ENCODE measurements at places on chromosomes 11 and 22. TPM values are rescaled to one million over a fixed set of nuclear protein-coding genes. Genes with fewer than 3 reads are reported as not detected.

DNA sequence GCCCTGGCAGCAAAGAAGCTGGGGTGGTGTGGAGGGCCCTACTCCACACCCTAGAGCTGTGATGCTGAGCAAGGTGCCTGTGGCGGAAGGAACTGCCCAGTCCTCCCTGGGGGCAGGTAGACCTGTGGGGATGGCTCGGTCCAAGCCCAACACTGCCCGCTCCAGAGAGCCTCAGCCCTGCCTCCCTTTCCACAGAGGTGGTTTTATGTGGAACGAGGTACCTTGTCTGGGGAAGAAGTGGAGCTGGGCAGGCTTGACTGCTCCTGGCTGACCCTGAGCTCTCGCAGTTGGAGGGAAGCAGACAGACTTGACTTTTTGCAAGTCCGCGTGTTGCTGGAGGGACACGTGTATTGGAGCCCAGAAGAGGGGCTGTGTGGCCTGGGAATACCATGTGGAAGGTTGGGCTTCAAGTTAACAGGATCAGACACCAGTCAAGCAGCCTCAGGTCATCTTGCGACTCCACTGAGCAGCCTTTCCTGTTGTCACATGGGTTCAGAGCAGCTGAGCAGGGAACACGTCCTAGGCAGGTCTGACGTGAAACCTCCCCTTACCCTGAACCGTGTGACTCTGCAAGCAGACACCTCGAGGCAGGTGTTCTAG, 117.7 kb downstream of the CACNA1I start:
- DNase-seq = no peak

DNA sequence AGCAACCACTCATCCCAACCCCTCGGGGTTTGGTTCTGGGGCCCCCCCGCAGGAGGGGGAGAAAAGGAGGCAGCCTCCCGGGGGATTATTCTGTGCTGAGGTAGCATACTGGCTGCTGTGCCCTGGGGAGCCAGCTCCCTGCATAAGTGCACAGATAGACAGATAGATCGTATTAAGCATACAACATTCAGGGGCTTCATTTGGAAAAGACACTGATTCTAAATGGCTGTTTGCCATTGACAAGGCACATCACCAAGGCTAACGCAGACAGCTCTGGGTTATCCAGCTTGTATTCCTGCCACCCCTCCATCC, 547.9 kb downstream of the BUD13 start:
- DNase-seq = no peak

- DNase-seq = peak; percentile 32
These were observed 1031.8 kb downstream of the NTM start for GRCh38 chr11:132402071-132402684.

DNA sequence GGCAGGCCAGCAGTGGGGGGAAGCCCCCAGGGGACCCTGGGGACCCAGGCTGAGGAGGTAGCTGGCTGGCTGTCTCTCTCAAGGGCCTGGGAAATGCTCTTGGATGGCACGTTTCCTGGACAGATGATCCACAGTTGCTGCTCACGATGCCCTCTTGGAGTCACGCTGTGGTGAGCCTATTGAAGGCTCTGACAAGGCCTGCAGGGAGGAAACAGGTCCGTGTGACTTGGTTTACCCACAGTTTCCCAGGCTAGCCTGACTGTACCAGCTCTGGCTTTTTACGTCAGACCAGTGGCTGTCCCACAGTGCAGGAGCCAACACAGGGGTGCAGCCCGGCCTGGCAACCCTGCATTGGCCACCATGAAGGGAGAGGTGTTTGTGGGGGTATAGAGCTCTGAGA, 29.2 kb upstream of the PPARA start:
- DNase-seq = no peak

DNA sequence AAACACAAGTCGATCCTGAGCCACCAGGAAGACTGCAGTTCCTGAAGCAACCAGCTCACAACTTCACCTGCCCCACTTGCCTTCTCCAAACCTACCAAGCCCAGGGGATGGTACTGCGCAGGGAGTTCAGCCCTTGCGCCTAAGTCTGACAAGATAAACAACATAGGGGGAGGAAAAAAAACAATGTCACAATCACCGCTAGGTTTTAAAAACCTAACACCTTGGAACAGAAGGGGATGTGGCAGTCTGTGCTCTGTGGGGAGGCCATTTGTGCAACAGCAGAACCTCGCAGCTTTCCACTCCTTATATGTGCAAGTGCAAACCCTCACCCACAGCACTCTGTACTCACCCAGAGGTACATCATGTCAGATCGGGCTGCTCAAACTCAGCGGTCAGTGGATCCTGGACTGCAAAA, 134.2 kb downstream of the RBFOX2 start:
- peak; percentile 38 for DNase-seq

GRCh38 chr11:129896062-129896461, 684 bp upstream of the NFRKB start:
- DNase-seq = no peak

- no peak for DNase-seq
These were observed 64.7 kb upstream of the APOA1 start for GRCh38 chr11:116901964-116902688.

DNA sequence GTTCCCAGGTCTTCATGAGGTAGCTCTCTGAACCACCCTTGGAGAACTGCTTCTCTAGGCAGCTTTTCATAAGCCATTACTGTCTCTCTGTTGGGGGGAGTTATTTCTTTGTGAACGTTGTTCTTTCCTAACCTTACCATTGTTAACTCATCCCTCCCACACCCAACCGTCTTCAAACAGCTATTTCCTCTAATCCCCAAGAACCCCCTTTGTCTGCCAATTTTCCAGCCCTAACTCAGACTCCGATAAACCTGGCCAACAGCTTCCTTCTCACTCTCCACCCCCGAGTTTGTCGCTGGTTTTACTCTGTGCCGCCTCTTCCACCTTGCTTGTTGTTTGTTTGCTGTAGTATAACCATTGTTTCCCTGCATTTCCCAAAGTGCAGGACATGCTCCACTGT, 131.5 kb downstream of the CCDC34 start:
- no peak for DNase-seq

- no peak for DNase-seq
These were observed 104.3 kb upstream of the CEP126 start for GRCh38 chr11:101810546-101810945.

- no peak for DNase-seq
These were observed 88.3 kb downstream of the TSPAN18 start for GRCh38 chr11:44814881-44815592.

GRCh38 chr22:19430890-19431541, 517 bp downstream of the HIRA start:
- DNase-seq = no peak

GRCh38 chr22:36301851-36302250, 48.9 kb downstream of the APOL1 start:
- no peak for DNase-seq

DNA sequence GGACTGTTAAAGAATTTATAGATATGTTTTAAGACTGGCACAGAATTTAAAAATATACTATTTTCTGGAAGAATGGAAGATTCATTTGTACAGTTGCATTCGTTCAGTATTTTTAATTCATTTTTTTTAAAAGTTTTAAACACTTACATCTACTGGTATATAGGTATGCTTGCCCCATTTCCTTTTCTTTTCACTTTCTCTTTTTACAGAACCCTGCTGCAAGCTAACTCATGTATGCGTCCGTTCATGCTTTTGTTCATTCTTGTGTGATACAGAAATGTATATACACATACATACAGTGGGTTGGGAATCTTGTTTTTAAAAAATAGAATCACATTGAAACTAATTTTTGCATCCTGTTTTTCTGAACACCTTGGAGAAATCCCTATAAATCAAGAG, 31.0 kb downstream of the PACS1 start:
- no peak for DNase-seq

DNA sequence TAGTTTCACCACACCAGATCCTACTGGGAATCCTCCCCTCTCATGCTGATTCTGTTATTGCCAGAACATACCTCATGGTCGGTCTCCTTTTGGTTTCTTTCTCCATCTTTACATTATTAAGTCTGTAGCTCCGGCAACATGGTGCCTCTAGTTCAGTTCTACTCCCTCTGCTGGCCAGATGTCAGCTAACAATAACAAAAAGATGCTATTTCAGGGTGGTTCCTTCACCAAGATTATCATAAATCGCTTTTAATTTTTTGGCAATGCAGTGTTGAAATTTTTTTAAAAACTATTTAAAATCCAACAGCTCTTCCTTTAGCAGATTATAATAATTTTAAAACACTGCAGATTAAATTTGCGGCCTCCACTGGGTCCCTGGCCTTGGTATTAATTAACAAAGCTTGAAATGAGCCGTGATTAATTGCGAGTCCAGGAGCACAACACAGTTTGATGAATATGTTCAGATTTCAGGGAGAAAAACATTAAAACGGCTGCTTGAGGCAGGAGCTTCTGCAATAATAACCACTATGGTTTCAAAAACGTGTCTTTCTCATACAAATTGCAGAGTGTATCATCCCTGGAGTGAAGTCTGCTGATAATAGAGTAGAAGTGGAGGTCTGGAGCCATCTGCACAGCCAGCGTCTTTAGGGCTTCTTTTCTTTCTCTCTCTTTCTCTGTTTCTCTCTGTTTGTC, 492.9 kb upstream of the KIRREL3 start:
- no peak for DNase-seq

DNA sequence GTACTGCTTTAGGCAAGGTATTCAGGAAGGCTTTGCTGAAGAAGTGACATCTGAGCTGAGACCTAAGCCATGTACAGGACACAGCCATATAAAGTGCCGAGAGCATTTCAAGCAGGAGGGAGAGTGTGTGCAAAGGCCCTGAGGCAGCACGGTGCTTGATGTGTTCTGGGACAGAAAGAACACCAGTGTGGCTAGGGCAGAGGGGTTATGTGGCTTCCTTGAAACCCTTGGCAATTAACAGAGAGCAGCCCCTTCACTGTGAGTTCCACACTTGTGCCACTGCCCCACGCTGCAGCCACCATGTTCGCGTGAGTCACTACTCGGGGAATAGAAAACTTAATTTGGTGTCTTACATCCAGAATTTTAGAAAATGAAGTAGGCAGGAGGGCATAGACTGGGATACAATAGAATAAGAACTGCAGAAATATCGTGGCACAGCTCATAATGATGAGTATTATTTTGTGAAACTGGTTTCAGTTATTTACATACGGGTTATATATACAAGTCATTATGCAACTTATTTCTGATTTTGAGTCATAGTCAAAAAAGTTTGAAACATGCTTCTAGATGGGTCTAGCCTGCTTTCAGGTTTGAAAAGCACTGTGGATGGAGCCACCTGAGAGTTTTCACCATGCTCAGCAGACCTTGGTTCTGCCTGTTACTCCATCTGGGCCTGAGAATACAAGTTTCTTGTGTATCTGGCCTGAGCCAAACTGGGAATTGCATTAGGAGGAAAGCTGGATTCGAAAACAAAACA, 11.8 kb downstream of the IL10RA start:
- DNase-seq = no peak

DNA sequence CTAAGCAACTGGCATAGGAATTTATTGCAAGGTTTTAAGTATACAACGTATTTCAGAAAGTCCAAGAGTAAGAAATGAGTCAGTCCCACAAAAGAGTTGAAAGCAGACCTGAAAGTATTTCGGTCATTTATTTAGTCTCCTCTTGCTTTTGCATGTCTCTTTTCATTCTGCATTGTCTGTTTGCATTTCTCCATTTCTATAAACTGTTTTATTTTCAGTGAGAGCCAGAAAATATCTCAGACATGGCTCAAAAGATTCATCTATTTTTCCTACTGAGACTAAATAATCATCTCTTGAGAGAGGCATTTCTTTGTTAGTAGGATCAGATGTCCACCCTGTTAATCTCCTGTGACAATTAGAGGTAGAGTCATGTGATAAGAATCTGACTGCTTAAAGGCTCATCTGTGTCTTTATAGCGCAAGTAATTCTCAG, 219.1 kb upstream of the CCDC179 start:
- no peak for DNase-seq

DNA sequence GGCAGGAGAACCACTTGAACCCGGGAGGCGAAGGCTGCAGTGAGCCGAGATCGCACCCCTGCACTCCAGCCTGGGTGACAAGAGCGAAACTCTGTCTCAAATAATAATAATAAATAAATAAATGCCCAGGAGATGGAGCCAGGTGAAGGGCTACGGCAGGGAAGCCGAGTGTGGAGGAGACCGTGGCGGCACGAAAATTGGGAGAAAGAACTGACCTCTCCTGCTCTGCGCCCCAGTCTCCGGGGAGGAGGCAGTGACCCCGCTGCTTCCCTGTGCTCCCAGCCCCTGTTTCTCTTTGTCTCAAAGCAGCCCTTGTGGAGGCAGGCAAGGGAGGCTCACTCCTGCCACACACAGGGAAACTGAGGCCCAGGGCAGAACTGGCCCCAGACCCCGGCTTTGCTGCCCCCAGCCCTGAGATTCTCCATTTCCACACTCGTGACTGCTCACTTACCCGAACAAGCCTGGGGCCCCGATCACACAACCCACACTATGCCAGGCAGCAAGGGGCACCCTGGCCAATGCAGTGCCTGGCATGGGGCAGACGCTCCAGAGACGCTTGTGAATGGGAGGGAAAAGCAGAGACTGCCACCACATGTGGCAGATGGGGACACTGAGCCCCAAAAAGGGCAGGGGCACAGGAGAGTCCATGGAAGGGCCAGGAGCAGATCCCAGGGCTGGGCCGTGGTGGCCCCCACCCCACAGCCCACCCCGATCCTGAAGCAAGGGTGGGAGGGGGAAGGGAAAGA, 80.4 kb upstream of the PRR5 start:
- no peak for DNase-seq

- no peak for DNase-seq
These were observed 20.7 kb downstream of the CDKN1C start for GRCh38 chr11:2864901-2865300.

- DNase-seq = no peak
These were observed 76.1 kb upstream of the UCP3 start for GRCh38 chr11:74084796-74085541.

- no peak for DNase-seq
These were observed 34.9 kb downstream of the RSPH14 start for GRCh38 chr22:23106906-23107367.

- no peak for DNase-seq
These were observed 13.6 kb downstream of the BCR start for GRCh38 chr22:23193882-23194281.

KRTAP5-8 gene
- not detected for total RNA-seq

MUC15 gene
- total RNA-seq = 0.39 TPM

MYRF gene
- total RNA-seq = 0.18 TPM

PRR5L gene
- 39.0 TPM for total RNA-seq

ASCL2 gene
- not detected for total RNA-seq

HEPHL1 gene
- total RNA-seq = 114 TPM

TTC9C gene
- total RNA-seq = 26.3 TPM

SCT gene
- not detected for total RNA-seq

FAM111B gene
- 24.8 TPM for total RNA-seq

NAALAD2 gene
- 0.04 TPM for total RNA-seq

CAT gene
- 41.1 TPM for total RNA-seq

LRRC56 gene
- 0.48 TPM for total RNA-seq

MRGPRG gene
- total RNA-seq = not detected

TCN1 gene
- not detected for total RNA-seq

OR8I2 gene
- not detected for total RNA-seq
